ENCODE measurements at places on chromosomes 16 and 17.
A peak's percentile ranks its signal among the peaks of the same experiment; 100 is the strongest.

DNA sequence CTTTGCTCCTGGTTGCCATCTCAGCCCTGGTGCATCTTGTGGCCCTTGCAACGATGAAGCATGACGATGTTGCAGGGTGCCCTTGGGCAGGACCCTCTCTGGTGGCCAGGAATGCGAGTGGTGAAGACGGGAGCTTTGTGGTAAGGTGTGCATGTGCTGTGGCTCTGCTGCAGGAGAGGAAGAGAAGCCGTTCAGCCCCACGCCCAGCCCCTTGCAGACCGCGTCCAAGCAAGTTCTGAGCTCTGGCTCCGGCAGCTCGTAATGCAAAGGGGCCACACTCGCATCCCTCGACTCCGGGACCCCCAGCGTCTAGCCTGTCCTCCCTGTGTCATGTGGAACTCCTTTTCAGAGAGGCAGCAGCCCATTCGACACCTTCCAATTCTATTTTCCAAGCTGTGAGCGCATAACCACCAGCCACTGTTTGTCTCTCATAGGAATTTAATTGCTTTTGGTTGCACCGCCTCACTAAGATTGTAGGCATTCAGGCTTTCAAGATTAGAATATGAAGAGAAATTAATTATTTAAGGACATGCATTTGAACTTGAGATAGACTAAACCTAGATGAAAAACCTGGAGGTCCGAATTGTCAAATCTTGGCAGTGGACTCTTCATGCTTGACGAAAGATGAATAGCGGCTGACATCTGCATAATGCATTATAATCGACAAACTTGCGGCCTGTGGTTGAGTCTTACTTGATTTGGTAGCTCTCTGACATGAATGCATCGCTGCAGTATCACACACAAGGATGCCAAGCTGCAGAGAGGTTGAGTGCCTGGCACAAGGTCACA is 21.1 kb upstream of the KCNG4 start:
- DNase-seq: no peak

GRCh38 chr16:17313085-17313611 is 157.6 kb downstream of the XYLT1 start:
- no peak for DNase-seq

GRCh38 chr16:89981414-89981813 is 32.9 kb downstream of the DEF8 start:
- DNase-seq: no peak

- DNase-seq: no peak
Observed at GRCh38 chr17:81804559-81805399, 829 bp downstream of the GCGR start.

DNA sequence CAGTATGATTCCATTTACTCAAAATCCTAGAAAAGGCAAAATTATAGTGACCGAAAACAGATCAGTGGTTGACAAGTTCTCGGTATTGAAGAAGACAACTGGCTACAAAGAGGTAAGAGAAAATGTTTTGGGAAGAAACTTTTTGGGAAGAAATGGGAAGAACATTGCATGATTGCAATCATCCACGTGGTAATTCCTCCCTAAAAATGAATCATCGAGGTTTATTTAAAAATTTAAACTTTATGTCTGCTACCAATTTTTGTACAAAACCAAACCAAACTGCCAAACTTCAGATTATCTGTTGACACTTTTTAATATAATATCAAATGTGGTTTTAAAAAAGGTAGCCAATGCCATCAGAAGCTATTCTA is 8.1 kb downstream of the SMURF2 start:
- no peak for DNase-seq

DNA sequence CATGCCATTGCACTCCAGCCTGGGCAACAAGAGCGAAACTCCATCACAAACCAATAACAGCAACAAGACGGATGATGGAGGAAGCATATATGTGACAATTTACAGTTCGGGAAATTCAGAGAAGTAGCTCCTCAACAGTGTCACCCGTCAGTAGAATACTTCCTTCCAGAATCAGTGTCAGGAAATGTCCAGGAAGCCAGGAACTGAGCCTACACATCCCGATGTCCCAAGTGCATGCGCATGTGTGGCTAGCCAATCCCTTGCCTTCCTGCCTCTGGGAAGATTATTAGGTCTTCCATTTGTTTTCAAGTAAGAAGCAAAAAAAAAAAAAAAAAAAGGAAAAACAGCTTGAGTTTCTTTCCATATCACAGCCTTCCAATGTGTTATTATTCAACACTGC is 1.4 kb upstream of the PITPNC1 start:
- DNase-seq: no peak

GRCh38 chr16:20181949-20182348 is 108.3 kb upstream of the GPR139 start:
- DNase-seq: no peak

DNA sequence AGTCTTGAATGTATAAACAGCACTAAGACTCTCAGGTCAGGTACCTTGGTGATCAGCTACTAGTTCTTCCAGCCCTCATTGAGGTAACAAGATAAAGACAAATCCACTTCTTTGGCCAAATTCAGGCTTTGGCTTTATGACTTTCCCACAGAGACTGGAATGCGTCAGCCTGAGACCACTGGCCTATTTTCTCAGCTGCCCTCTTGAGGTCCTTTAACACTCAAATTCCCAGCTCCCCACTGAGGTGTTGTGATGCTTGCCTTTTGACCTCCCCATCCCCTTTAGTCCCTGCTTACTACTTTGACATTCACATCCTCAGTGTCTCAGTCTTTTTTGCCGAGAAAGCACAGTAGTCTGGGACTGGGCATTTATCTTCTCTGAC is 10.6 kb downstream of the TNFAIP1 start:
- no peak for DNase-seq

DNA sequence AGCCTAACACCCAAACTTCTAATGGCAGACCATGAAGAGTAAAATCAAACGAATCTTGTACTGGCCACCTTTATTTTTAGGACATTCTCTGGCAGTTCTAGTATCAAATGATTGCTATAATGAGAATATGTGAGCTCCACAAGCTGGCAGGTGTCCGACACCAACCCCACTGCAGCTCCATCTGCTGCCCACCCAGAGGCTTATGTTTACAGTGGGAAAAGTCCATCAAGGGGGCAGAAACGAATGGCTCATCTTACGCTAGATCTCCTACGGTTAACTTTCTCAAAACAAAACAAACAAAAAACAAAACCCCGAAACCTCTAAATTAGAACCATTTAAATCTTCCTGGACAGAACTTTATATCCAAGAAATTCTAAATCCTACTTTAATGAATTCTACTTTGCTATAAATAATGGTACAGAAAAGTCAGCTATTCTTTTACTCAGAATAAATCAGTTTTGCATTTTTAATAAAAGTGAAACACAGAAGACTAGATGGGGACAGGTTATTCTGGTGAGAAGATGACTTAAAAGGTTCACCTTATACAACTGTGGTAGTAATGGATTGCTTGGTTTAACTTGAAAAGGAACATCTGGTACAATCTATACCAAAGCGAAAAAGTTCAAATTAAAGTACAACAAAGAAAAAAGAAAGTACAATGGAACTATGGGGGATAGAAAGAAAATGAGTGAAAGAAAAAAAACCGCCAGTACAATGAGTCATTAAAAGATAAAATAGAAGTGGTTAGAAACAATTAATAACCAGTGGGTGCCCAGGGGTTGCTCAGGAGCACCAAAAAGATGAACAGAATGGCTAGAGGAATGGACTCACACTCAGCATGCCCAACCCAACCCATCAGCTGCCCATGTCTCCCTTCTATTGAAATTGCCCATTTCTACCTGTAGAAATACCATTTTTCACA is 40.2 kb downstream of the GRB2 start:
- no peak for DNase-seq

- no peak for DNase-seq
Observed at GRCh38 chr16:78184238-78185183, 85.1 kb downstream of the WWOX start.

GRCh38 chr16:75580-76501 is 2.2 kb upstream of the MPG start:
- DNase-seq: no peak

GRCh38 chr16:65414284-65414984 is 292.6 kb upstream of the CDH11 start:
- DNase-seq: no peak

DNA sequence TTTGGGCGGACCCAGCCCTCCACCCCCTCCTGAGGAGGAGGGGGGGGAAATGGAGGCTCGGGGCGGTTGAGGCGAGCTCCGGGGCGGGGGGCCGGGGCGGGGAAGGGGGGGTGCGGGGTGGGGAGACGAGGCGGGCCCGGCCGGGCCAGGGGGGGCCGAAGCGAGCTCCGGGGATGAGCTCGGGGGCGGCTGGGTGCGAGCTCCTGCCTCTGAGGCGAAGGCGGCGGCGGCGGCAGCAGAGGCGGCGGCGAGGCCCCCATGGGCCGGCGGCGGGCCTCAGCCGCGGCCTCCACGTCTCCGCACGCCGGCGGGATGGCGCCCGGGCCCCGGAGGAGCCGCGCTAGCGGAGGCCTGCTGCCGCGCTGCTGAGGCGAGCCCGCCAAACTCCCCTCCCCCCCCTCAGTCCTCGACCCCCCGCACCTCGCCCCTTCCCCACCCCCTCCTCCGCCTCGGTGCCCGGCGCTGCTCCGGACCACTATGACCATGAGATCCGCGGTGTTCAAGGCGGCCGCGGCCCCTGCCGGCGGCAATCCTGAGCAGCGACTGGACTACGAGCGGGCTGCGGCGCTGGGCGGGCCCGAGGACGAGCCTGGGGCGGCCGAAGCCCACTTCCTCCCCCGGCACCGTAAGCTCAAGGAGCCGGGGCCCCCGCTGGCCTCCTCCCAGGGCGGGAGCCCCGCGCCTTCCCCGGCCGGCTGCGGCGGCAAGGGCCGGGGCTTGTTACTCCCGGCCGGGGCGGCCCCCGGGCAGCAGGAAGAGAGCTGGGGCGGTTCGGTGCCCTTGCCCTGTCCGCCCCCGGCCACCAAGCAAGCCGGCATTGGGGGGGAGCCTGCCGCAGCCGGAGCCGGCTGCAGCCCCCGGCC is 596 bp downstream of the MSL1 start:
- DNase-seq: peak; percentile 54

DNA sequence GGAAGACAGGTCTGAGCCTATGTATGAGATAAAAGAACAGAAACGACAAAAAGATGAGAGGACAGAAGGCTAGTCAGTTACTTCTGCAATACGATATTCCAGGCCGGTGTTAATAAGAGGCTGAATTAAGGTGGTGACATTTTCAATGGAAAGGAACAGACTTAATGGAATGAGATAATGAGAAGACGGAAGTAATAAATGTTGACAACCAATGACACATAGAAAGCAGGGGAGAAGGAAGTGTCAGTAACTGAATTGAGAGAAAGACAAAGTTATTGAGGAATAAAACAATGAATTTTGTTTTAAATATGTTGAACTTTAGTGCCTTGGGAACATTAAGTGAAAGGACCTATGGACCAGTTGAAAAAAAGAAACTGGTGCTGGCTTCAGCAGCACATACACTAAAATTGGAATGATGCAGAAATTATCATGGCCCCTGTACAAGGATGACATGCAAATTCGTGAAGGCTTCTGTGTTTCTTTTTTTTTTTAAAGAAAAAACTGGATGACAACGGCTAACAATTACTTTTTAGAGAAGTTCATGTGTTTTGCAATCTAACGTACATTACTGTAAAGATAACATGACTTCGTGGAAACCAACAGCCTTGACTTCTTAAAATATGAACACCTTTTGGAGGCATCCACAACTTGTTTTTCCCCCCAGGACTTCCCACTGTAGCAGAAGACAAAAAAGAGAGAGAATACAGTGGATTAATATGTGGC is 18.5 kb upstream of the CPD start:
- DNase-seq: no peak

GRCh38 chr16:72814226-72814625 is 233.7 kb downstream of the ZFHX3 start:
- no peak for DNase-seq

DNA sequence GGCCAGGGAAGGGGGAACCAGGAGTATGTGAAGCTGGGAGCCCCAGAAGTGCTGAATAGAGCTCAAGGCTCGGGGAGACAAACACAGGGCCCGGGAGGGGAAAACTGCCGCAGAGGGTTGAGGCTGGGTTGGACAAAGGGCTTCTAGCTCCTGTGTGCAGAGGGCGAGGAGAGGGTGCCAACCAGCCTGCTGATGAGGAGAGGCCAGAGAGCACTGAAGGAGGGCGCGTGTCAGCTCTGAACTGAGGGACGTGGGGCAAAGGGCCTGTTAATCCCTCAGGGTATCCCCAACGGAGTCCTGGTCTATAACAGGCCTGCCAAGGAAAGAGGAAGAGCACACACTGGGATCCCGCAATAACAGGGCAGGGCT is 151.3 kb downstream of the C16orf78 start:
- no peak for DNase-seq

- peak; percentile 11 for DNase-seq
Observed at GRCh38 chr16:4052801-4053293, 63.4 kb downstream of the ADCY9 start.

- no peak for DNase-seq
Observed at GRCh38 chr16:67878846-67879245, 5.8 kb upstream of the NRN1L start.

DNA sequence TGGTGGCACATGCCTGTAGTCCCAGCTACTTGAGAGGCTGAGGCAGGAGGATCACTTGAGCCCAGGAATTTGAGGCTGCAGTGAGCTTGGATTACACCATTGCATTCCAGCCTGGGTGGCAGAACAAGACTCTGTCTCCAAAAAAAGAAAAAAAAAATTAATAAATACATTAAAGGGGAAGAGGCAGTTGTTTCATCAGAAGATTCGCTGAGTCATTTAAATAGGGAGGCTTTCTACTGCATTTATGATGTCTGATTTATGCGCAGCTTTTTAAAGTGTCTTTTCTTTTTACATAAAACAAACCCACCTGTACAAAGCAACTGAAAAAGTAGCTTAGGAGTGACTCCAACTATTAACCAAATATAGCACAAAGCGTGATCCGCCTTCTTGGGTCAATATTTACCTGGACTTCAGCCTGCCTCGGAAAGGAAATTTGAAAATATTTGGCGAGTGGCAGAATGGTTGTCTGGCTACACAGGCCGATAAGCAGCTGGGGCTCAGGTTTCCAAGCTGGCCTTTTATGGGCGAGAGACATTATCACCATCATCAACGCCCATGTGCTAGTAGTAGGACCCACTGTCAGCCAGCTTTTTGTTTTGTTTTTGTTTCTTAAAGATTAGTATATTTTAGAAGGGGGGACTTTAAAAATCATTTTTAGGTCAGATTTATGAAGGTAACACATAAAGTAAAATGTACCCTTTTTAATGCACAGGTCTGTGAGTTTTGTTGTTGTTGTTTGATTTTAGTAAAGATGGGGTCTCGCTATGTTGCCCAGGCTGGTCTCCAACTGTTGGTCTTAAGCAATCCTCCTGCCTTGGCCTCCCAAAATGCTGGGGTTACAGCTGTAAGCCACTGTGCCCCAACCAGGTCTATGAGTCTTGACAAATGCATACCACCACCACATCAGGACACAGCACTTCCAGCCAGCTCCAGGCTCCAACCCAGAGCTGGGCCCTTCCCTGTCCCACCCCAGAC is 42.5 kb upstream of the RASD1 start:
- no peak for DNase-seq

GRCh38 chr17:52517176-52517575 is 358.7 kb upstream of the CA10 start:
- DNase-seq: no peak

DNA sequence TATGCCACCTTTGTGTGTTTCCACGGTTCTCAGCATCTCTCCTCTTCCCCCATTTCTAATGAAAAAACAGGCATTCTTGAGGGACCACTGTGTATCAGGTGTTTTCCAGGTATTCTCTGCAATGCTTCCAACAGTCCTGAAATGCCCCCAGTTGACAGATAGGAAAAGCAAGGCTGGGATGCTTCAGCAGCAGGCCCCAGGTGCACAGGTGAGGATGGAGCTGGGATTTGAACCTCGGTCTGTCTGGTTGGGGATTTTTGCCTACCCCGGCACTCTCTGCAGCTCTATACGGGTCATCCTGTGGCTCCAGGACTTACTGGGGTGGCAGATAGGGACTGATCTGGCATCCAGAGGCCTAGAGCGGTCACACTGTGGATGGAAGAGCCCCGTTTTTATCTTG is 180.5 kb upstream of the GSE1 start:
- DNase-seq: no peak
